DMS 273 treated with DMSO at 0.1 percent for 48 hours (cell line): ENCODE measurements at places on chromosomes 1 and 21.
A peak's percentile ranks its signal among the peaks of the same experiment; 100 is the strongest.

DNA sequence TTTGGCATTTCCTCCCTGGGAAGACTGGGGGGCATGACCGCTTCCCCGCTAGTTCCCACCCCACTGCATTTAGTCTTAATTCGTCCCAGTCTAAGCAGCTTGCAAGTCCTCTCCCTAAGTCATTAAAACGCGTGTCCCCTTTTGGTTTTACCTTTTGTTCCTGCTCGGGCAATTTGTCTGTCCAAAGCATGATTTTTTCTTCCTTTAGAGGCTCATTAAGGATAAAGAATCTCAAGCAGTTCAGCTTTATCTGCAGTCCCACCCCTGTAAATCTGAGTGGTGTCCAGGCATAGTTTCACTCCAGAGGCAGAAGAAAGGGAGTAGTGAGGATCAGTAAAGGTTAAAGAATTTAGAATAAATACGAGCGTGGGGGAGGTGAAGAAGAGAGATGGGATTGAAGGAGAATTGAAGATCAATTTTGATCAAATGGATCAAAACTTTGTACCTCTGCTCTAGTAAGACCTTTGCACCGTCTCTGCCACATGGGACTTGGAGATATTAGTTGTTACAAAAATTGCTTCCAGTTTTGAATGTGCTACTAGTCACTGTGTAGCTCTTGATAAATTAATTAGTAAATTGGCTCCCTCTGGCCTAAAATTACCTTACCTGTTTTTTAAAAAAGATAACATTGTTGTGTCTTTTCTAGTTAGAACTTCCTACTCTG is 989 bp upstream of the ETV3 start:
- no peak for DNase-seq

DNA sequence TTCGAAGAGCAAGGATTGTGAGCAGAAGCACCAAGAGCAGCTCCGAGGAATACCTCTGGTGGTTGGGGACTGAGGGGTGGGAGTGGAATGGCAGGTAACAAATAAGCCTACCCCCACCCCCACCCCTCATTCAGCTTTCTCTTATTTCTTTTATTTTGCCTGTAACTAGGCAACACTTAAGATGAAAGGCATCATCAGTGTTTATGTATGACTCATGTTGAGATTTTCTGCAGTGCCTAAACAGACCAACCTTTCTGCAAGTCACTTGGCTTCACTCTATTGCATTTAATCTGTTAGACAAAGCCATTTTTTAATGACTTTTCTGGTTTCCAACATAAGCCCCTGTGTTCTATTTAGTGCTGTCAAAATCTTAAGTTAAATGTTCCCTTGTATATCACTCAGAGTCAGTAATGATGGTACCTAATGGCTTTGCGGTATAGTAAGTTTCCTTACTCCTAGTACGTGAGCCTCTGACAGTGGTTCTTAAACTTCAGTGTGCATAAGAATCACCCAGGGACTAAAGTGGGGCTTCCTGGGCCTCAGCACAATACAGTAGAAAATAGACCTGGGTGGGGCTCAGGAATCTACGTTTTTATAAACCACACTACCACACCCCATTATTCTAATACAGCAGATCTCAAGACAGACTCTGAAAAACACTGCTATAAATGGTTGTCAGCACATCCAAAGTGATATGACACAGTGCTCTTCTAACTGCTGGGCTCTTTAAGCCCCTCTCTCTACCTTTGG is 19.9 kb downstream of the CASQ2 start:
- no peak for DNase-seq

DNA sequence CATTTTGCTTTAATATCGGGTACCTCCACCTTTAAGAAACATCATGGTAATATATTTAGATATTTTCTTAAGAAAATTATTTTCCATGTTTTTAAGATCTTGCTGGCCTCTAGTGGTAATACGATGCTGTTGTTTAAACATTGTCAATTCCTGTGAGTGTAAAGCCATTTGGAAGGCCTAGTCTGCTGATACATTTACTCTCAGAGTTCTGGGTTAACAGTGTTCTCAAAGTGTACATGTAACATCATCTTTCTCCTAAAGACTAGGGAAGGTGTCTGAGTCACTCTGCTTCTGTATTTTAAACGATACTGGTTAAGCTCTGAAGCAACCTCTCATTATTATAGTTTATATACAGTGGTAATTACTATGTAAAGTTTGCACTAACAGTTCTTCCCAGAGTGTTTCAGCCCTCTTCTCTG is 189.1 kb downstream of the RASAL2 start:
- no peak for DNase-seq

DNA sequence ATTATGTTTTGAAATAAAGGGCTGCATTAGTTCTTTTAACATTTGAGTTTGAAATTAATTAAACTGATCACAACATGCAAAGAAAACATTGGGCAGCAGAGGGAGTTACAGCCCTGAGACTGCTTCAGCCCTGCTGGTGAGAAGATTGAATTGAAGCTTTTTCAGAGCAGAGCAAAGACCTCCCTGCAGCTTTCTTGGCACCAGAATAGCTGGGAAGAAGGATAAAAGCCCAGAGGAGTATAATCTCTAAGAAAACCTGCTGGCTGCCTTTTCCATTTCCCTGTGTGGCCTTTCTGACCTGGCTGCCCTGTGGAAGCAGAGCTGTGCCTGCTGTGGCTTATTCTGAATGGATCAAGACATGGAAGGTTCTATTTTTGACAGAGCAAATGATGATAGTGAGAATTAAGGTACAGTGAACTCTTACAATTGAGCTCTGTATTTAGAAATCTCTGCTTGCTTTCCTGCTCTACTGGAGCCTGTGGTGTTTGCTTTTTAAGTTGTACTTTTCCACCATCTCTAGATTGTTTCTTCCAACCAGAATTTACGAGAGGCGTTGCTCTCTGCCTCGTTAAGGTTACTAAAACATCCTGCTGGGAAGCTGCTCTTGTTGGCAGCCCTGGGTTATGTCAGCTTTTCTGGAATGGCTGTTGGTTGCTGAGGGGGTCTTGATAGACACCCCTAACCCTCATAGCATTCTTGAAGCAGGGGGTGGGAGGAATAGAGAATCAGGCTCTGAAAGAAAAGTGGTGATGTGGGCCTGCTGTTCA is 9.9 kb downstream of the SNRPE start:
- peak; percentile 49 for DNase-seq

DNA sequence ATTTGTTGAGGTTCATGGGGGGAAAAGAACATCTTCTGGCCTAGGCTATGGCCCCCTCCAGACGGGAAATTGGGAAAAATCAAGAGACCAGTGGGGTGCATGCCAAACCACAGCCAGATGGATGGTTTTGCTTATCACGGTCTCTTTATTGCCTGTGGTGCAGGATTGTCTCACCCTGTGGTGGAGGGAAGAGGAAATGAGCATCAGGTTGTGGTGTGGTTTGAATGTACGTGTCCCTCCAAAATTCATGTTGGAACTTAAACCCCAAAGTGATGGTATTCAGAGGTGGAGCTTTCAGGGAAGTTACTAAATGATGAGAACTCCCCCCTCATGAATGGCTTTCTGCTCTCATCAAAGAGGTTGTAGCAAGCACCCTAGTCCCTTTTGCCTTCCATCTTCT is 525.7 kb downstream of the NPHP4 start:
- no peak for DNase-seq

DNA sequence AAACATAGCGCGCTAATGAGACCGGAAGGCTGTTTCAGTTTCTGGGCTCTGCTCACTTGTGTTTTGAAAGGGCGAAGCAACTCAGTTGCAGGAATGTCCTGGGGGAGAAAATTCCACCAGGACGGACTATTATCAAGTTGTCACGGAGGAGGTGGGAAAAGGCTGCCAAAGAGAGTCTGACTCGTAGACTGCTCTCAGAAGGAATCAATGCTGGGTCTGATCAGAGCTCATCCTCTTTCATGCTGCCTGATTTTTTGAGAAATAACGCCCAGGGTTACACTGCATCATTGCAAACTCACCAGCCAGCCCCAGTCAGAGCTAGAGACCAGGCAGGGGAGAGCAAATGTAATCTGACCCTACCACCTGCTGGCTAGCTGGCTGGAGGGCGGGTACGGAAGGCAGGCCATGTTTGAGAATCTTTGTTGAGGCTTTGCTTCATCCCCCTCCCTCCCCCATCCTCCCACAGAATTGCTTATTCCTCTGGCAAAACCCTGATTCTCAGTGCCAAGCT is 36.4 kb upstream of the BCL9 start:
- DNase-seq: peak; percentile 4

DNA sequence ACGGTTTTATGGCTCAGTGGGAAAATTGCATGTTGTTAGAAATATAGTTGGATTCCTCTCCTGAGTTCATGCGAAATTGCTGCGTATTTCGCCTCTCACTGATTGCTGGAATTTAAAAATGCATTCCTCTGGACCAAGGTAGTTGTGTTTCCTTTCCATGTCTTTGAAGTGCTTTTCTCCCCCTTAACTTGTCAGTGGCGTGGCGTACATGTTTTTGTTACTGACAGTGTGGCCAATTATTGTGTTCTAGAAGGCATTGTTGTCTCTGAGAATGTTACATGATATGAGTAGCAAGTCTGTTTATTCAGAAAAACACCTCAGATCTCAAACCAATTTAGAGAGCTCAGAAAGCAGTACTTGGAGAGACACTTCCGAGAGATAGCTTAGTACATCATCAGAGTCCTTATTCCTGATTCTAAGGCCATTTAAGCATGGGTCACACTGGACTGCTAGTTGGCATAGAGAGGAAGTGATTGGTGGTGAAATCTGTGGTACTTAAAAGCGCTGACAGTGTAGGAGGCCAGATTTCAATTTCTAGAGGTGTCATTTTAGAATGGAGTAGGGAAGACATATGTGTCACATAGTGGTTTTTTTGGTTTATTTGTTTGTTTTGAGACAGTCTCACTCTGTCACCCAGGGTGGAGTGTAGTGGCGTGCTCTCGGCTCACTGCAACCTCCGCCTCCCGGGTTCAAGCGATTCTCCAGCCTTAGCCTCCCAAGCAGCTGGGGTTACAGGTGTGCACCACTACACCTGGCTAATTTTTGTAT is 184.4 kb downstream of the RYR2 start:
- DNase-seq: no peak

DNA sequence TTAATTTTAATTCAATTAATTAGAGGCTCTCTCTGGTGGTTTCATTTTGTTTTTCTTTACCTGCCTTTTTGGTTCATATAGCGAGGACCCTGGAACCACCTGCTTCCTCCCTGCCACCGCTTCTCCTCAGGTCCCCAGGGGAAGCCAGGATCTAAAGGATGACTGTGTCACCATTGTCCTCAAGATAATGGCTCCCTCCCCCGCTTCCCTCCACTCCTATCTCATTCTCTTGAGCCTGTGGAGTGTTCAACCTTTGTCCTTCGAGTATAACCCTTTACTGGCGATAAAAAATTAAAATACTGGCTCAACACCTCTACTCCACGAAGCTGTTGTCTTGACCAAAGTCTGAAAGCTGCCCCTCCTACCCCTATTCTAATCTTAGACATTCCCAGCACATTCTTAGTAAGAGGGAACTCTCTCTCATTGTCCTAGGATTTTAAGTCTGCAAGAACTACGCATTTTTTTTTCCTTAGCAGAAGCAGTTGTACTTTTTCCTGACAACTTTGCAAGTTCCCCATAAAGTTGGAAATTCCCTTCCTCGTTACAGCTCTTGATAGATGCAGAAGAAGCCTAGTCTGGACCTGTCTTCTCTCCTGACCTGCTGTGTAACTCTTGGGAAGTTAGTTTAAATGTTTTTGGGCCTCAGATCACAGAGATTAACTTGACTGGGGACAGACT is 12.6 kb upstream of the MAPKAPK2 start:
- DNase-seq: no peak

DNA sequence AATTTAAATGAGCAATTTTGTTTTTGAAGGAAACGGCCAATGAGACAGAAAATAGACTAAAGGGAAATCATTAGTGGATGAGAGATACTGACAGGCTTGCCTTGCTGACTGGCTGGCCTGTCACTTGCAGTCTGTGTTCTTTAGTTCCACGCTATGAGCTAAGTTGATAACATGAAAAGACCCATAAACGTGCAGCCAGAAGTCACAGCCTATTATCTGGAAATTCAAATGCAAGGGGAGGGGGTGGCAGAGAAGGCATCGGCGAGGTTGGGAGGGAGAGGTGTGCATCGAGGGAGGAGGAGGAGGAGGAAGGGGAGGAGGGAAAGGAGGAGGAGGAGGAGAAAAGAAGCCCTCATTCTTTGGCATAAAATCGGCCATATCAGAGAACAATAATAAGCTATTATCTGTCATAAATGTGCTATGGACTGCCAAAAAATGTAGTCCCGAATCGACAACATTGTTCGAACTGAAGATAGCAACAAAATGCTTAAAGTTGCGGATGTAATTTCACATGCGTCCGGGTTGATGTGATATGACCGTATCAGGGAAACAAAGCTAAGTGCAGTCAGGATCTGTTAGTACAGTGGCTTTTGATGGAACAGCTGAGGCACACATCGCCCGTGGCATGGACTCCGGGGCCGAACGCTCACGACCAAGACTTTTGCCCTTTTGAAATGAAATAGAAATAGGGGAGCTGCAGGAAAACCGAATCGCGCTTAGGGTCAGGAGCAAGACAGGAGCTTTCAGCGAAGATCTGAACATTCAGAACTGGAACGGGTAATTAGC is 11.6 kb upstream of the BARHL2 start:
- no peak for DNase-seq

DNA sequence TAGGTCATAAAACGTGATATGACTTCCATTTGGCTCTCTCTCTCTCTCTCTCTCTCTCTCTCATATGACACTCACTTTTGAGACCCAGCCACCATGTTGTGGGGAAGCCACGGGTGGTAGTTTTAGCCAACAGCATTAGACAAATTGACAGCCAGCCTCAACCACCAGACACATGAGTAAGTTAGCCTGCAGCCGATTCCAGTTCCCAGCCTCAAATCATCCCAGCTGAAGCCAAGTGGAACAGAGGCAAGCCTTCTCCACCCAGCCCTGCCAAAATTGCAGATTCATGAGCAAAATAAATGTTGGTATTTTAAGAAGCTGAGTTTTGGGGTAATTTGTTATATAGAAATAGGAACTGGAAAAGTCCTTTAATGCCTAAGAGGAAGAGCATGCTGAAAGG is 98.0 kb upstream of the DNAH14 start:
- DNase-seq: no peak

DNA sequence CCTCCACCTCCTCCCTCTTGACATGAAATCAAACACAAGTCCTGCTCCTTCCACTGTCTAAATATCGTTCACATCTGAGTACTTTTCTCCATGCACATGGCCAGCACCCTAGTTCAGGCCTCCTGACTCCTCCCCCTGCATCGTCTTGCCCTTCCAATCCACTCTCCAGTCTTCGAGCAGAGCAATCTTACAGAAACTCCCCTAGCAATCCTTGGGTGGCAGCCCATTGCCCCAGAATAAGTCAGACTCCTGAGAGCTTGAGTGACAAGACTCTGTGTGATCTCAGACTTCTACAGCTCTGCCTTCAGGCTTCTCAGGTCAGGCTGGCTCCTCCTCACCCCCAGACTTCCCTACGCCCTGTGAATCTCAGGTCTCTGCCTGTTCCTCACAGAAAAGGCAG is 5.5 kb downstream of the SH2D2A start:
- DNase-seq: no peak

DNA sequence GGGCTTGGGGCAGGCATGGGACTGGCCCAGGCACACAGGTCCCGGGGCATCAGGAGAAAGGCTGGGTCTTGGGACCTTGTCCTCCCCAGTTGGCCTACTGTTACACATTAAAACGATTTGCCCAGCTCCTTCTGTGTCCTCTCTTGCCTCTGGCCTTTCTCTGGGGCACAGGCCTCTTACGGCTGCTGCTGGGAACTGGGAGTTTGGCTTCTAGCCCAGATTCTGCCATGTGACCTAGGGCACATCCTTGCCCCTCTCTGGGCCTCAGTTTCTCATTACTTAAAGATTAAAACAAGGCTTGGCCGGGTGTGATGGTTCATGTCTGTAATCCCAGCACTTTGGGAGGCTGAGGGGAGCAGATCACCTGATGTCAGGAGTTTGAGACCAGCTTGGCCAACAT is 14.0 kb downstream of the KDF1 start:
- DNase-seq: no peak

GRCh38 chr21:36976882-36977651 is 10.6 kb upstream of the HLCS start:
- DNase-seq: peak; percentile 54

GRCh38 chr1:40651138-40651857 is 14.2 kb downstream of the RIMS3 start:
- no peak for DNase-seq
